ENCODE measurements at places on chromosomes 5 and 9.

DNA sequence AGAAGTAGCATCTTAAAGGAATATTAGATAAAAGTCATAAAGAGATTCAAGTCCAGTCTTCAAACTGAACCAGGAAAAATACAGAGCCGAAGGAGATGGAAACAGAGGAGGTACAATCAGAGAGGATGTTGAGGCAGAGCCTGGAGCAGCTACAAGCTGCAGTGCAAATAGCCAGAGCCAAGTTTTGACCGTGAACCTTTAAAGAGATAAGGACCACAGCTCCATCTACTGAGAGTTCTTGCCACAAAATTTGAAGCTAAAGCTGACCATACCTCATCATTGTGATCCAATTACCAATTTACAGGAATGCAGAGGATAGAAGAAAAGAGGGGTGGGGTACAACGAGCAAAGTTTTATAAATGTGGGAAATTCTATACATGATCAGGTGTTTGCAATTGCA, 10.4 kb upstream of the DEPDC1B start:
- DNase-seq = no peak

DNA sequence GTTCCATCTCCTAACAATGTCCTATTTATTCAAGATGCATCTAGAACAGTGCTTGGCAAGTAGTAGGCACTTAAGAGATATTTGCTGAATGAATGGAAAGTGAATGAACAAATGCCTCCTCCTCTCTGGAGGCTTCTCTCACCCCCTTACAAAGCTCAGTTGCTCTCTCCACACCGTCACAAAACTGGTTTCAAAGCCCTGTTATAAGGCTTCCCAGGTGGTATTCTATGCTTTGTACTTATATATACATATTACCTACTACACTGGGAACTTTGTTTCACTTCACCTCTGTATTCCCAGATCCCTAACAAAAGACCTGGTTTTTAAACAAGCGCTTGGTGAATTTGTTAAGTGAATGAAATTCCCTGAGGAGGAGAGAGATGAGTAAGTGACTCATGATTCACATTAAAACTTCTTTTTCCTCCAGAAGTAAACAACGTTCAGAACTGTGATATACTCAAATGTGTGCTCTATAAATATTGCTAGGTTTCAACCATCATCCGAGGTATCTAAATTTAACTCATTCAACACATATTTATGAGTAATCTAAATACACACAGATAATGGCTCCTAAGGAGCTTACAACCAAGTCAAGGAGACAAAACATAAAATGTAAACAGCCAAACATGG, 36.0 kb downstream of the DENND1A start:
- DNase-seq = no peak

DNA sequence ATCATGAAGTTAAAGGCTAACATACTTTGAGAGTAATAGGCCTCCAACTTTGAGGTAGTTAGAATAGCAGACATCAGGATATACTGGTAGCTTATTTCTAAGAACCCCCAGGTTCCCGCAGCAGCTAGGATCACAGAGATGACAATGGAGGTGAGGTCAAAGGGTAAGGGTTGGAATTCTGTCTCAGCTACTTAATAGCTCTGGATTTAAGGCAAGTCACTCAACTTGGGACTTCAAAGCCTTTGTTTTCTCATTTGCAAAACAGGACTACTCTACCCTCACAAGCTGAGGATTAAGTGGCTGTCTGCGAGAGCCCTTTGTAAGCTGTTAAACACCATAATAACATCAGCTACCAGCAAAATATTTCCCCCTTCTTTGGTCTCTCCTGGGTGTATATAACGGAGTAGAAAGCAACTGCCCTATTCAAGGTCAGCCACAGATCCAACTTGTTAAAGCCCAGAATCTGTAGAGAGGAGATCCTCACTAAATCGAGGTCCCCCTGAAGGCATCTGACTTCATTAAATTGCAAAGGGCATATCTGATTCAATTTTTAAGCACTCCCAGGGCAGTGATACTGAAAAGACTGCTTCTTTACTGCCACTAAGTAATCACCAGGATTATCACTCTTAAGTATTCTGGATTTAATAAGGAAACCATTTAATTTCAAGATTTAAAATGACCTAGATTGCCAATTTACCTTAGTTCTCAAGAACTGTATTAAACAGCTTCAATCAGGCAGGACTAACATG, 104.7 kb downstream of the DCP2 start:
- no peak for DNase-seq

GRCh38 chr9:11457825-11458790, 845.3 kb upstream of the PTPRD start:
- DNase-seq = no peak

GRCh38 chr9:92808726-92809451, 44.3 kb upstream of the BICD2 start:
- DNase-seq = peak; percentile 16

DNA sequence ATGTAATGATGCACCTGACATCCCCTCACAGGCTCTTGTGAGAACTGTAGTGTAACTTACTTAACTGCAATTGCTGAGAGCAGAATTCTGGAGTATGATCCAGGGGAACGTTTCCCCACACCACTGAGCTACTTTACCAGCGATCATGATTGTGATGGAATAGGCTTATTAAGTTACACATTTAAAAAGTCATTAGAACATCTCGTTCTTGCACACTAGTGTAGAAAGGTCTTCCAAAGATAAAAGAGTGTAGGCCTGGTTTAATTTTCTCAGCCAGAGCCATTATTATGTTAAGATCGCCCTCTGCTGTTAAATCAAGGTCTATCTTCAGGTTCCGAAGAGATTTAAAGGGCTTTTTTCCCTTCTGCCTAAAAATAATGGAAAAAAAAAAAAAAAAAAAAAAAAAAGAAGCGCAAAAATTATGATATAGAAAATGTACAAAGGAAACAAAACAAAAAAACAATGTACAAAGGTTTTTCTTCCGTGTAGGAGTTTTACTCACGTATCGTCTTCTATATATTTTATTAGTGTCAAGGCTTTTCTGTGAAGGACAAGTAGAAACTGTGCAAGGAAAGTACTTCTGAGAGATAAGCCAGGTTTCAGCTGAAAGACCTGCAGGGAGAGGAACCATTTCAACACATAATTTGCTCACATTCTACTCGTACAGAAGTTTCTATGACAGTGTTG, 18.6 kb upstream of the MOB3B start:
- DNase-seq = peak; percentile 14

GRCh38 chr5:157049605-157050004, 9.3 kb downstream of the HAVCR1 start:
- DNase-seq = no peak

GRCh38 chr5:113112435-113112834, 135.8 kb downstream of the DCP2 start:
- no peak for DNase-seq

DNA sequence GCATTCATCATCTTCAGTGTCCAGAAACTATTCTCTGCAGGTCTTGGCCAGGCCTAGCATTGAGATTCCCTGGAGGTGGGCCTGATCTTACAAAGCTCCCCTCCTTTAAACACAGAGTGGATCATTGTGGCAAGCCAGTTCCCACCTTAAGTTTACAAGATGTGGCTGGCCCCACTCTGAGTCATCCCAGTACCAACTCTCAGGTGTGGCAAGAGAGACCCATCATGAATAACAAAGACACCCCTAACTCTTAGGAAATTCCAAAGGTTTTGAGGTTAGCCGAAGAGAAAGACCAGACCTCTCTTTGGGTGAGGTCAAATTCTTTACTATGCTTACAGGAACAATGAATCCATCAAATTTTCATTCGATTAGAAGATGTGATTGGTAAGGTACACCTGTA, 78.2 kb downstream of the RFK start:
- no peak for DNase-seq

- DNase-seq = no peak
Observed at GRCh38 chr5:87452837-87453236, 40.1 kb upstream of the CCNH start.

- DNase-seq = peak; percentile 1
Observed at GRCh38 chr5:151164687-151165392, 7.3 kb upstream of the ANXA6 start.

DNA sequence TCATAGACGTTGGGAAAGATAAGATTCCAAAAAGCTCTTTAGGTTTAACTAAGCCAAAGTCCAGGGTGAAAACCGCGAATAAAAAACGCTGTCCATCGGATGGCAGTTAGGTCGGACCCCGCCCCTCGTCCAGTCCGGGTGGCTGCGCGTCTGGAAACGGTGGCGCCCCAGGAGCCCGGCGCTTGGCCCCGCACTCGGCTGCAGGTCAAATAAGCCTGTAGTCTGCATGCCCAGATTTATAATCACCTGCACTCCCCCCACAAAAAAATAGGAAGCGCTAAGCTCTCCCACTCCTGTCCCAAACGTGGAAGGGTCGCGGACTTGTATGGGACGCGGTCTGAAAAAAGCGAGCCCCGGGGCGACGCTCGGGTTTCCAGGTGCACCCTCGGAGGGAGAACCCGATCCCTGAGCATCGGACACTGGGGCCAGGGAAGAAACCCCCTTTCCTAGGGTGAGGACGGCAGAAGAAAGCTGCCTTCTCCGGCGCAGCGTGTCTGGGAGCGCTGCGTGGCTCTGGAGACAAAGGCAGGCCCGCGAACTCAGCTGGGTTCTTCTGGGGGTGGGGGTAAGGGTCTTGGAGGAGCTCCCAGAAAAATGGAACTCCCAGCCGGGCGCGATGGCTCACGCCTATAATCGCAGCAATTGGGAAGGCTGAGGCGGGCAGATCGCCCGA, 923 bp upstream of the ZBTB5 start:
- DNase-seq = no peak

- no peak for DNase-seq
Observed at GRCh38 chr5:158255609-158256008, 396.7 kb upstream of the CLINT1 start.

DNA sequence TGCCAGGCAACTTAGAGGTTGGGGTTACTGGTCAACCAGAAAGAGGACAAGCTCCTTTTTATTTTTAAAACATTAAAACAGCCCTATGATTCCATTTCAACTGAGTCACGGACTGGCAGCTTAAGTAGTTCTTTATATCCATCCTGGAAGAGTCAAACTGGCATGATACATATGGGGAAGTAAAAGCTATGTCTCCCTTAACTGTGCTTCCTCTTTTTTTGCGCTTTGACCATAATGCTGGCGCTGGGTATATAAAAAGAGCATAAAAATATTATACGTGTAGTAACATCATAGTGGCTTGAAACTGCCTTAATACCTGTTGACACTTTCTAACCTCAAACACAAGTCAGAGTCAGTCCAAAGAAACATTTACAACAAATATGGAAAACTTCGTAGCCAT, 274.4 kb downstream of the CSNK1G3 start:
- no peak for DNase-seq

DNA sequence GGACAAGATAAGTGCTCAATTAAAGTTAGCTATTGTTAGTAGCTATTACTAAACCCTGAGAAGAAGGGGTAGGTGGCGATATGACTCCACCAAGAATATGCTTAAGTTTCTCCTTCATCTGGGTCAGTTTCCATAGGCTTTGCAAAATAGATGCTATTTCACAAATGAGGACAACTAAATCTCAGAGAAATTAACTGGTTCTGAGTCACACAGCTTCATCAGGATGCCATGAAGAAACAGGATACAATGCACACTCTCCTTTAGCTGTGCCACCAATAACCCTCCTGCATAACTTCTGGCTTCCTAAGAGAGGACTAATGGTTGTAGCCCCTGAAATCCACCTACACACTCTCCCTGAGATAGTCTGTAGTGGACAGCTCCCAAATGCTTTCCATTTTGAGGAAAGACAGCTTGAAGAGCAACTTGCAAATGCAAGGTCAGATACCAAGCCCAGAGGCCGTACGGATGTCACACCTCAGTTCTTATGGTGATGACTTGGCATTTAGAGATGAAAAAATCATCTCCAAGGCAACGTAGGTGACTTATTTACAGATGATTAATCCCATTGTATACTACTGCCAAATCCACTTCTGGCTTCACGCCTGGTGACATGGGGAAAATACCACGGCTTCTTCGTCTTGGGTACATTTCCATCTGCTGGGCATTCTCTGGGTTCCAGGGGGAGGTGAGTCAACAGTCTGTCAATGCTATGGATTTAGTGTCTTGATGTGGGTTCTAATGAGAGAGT, 251.4 kb upstream of the IL12B start:
- peak; percentile 24 for DNase-seq

- DNase-seq = no peak
Observed at GRCh38 chr9:136572828-136573625, 27.2 kb upstream of the NOTCH1 start.

- DNase-seq = no peak
Observed at GRCh38 chr5:134450374-134450773, 38.7 kb upstream of the CDKN2AIPNL start.

- no peak for DNase-seq
Observed at GRCh38 chr5:7686794-7687193, 164.1 kb downstream of the CFAP90 start.

DNA sequence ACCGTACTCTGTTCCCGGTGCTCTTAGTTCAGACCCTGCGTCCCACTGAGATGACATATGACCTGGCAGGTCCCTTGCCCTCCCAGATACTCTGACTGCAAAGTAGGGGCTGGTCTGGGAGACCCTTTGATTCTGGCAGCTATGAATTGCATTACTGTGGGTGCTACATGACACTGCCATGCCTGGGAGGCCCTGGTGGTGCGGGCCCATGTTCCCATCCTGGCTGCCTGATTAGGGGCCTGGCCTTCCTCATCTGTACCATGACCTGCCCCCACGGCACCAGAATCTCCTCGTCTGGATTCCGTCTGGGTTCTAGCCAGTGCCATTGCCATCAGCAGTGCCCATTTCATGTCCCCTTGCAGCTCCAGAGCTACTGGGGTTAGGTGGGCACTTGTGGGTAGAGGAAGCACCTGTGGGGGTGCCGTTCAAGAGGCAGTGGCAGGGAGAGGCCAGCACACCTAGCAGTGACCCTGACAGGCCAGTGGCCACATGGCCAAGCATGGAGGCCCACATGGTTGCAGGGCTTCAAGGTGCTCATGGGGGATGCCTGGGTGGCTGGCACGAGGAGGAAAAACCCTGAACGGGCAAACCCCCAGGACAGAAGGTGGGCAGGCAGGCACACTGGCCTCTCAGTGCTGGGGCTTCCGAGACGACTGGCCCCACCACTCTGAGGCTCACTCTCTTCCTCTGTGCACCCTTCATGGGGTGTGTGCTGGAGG, 69.7 kb downstream of the PHF2 start:
- DNase-seq = no peak

DNA sequence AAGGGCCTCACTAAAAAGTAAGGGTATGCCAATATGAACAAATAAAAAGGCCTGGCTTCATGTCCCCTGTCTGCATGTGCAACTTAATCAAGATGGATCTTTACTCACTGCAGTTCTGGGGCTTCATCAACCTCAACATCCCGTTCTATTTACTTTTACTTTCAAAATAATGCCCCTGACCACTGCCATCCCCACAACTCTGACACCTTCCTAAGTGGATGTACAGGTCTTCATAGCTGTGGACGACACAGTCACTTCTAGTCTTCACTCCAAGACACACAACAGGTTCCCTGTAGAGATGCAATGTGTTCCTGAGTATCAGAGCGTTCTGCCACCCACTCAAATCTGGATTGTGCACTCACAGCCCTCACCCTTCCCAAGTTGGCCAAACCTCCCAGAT, 136.1 kb downstream of the ENC1 start:
- DNase-seq = no peak

GRCh38 chr5:141343242-141343952, at the start of gene PCDHGA3:
PCDHGA3 (plus strand) TSS chr5:141343829; CDS start chr5:141344034, 205 bp downstream.
- DNase-seq = no peak

- no peak for DNase-seq
Observed at GRCh38 chr9:135480071-135480939, 723 bp downstream of the PPP1R26 start.

Data from SHP77 treated with DMSO at 0.1 percent for 48 hours (cell line).